ENCODE measurements at places on chromosomes 16 and 17.
A peak's percentile ranks its signal among the peaks of the same experiment; 100 is the strongest.

GRCh38 chr16:1174477-1175357, 21.8 kb downstream of the CACNA1H start:
- no peak for DNase-seq

- DNase-seq, result no peak
Measured at GRCh38 chr17:57735707-57736106, 9.4 kb downstream of the CCDC182 start.

GRCh38 chr16:25643633-25644032, 48.1 kb upstream of the HS3ST4 start:
- DNase-seq, result no peak

DNA sequence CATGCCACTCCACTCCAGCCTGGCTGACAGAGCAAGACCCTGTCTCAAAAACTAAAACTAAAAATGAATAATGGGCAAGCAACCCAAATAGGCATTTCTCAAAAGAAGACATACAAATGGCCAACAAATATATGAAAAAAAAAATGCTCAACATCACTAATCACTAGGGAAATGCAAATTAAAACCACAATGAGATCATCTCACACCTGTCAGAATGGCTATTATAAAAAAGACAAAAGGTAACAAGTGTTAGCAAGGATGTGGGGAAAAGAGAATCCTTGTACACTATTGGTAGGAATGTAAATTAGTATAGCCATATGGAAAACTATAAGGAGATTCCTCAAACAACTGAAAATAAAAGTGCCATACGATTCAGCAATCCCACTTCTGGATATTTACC, 7.1 kb upstream of the ERCC4 start:
- no peak for DNase-seq

DNA sequence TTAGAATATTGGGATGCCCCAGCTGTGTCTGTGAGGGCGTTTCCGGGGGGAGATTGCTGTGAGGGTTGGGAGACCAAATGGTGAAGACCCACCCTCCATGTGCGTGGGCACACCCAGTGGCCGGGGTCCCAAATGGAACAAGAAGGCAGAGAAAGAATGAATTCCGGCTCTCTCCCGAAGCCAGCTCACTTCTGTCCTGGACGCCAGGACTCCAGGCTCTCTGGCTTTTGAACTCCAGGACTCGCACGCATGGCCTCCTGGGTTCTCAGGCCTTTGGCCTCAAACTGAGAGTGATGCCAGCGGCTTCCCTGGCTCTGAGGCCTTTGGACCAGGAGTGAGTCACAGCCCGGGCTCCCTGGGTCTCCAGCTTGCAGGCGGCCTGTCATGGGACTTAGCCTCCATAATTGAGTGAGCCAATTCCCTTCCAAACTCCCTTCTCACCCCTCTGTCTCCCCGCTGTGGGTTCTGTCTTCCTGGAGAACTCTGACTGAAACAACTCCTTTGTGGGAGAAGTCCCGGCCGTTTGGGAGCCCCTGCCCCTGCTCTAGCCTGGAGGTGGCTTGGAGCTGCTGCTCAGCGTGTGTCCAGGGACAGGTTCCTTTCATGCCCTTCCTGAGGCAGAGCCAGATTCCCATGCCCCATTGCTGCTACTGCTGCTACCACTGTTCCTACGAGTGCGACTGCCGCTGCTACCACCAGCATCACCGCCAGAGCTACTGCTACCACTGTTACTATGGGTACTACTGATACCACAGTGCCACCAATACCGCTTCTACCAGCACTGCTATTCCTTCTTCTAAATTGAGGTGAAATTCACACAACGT, 49.8 kb upstream of the CBX4 start:
- DNase-seq, result no peak

GRCh38 chr17:49567104-49567521, 8.6 kb upstream of the NXPH3 start:
- DNase-seq, result no peak

GRCh38 chr17:79941088-79942010, 94.3 kb downstream of the TBC1D16 start:
- DNase-seq, result no peak

- DNase-seq, result no peak
Measured at GRCh38 chr17:47949946-47950345, 7.7 kb downstream of the PRR15L start.

GRCh38 chr17:9115214-9116191, 94.2 kb downstream of the NTN1 start:
- peak; percentile 46 for DNase-seq

DNA sequence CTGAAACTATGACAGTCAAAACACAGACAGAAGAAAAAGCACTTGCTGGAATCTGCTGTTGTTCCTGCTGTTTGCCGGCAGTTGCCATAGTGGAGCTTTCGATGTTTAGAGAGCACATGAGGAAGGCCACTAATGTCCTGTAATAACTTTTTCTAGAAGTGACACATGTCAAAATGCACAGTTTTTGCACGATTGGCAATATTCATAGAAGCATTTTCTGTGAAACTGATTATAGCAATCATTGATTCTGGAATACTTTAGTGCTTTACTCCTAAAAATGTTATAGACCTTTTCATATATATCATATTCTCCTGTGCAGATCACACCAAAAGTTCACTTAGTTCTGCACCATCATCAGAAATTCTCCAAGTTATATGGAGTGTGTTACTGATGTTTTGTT, 407.0 kb upstream of the SOX9 start:
- DNase-seq, result no peak

GRCh38 chr16:87582216-87582965, 19.9 kb upstream of the JPH3 start:
- no peak for DNase-seq

- no peak for DNase-seq
Measured at GRCh38 chr16:1972490-1972877, 631 bp downstream of the TBL3 start.

GRCh38 chr16:23999663-24000062, 163.9 kb downstream of the PRKCB start:
- no peak for DNase-seq

DNA sequence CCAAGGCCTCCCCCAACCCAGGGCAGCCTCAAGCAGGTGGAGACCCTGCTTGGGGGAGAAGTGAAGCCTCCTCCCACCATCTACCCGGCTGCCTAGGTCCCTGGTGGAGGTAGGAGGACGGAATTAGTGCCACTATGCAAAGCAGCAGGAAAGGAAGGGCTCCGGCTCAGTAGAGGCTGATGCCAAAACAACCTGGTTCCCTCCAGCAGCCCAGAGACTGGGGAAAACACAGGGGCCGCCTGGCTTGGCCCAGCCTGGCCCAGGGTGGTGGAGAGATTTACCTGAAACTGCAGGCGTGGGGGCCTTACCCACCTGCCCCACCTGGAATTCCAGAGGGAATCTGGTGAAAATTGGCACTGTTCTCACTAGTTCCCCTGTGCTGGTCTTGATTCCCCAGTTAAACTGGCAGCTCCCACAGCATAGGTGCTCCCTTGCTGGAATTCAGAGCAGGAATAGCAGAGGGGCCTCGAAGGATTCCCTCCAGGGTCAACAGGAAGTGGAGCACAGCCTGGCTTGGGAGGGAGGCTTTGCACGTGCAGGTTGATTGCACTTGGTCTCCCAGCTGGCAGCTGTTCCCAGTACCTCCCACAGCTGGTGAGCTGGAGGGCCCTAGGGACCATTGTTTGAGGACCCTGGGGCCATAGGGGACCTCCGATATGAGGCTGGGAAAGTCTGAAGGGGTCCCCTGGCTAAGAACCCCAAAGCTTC, 4.5 kb downstream of the CD79B start:
- no peak for DNase-seq

DNA sequence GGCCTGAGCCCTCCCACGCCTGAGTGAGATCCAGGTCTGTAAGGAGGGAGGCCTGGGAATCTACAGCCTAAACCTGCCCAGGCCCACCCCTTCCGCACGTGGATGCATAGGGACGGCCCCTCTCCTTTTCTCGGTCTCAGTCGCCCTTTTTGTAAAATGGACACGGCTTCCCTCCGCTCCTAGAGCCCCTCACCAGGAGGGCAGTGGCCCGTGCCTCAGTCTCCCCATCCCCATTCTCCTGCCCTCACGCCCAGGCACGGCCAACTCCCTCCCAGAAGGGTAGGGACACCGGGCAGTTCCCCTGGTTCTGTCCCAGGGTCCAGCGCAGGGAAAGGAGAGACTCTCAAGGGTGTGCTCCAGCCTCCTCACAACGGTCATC, 48.1 kb downstream of the WNT3 start:
- DNase-seq, result no peak

DNA sequence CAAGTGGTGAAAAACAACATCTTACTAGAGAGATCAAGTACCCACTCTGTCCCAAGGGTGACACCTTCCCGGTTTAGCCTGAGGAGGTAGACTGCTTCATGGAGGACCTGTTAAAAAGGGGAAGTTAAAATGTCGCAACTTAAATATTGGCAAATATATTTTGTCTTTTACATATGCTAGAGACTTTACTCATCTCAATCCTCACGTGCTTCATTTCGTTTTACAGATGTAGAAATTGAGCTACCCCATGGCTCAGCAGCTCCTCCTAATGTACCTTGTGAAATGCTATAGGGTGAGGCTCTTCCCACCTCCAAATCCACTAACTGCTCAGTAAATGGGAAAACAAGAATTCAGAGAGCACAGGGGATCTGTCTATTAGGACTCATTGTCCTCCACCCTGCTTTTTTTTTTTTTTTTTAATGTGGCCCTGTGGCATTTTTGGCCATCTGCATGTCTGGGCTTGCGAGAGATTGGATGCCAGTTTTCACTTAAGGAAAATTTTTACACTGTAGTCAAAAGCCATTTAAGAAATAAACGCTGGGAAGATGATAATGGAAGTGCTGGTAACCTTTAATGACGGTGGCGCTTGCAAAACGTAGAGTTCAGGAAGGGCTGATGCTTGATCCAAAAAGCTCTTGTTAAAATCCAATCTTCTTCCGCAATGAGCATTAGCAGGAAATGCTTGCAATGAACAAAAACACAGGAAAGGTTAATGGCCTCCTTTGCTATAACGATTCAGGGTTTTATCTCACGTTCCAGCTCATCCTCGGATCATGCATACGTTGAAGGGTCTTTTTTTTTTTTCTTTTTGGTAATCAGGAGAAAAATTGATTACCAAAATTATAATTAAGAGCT, 39.8 kb downstream of the HSBP1 start:
- DNase-seq, result no peak

DNA sequence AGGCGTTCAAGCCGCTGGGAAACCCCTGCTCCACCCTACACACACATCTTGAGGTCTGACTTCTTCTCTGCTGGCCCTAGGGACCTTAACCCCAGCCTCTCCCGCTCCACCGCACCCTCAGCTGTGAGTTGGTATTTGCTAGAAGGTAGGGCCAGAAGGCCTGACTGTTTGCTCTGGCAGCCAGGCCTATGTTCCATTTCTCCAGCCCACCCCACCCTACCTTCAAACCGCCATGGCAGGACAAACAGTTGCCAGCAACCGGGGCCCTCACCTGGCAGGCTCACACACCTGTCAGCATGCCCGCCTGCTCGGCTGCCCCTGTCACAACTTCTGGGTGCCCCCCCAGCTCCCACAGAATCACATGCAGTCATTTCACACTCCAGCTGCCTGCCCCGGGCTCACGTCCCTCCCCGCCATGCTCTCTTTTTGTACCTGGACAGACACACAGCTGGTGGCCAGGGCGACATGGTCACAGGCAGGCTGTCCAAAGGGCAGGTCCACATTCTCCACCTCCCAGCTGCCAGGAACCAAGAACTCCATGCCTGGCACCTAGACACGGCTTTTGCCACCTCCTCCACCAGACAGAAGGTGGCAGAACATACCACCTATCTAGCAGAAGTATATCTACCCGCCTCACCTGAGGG, 2.6 kb upstream of the ATP2A3 start:
- DNase-seq, result no peak

GRCh38 chr16:62638964-62639870, 603.0 kb upstream of the CDH8 start:
- no peak for DNase-seq

DNA sequence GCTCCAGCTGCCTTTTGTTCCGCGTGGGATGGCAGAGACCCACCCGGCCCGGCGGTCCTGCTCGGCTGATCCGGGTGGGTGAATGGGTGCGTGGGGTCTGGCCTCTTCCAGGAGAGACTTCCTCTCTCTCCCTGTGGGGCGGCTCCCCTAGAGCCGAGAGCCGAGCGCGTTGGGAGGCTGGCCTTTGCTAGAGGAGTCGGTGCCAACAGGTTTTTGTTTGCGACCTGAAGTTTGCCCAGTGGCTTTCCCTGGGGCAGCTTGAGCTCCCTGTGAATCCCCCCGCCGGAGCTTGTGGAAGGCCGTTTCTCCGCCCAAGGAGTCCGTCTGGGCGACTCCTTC, 970 bp downstream of the EPN2 start:
- DNase-seq, result no peak

DNA sequence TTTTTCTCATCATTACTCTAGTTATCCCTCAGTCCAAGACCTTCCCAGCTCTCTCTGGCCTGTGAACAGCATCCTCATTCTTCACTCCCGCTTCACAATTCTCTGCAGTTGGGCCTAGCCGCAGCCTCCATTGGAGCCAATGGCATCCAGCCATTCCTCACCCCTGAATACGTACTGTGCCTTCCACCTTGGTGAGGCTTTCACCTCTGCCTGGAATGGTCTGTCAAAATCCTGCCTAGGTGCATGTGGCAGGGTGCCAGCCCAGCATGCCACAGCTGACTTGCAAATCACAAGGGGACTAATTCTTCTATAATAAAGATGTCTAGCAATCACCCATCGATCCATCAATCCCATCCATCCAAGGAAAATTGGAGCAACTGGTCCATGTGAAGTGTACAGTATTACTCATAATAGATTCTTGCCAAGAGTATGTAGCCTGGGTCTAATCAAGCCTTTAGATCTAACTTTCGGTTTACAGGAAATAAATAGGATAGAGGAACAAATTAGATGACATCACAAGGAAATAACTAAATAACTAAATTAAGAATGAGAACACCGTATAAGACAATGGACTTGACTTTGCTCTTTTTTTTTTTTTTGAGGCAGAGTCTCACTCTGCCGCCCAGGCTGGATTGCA, 5.1 kb upstream of the CX3CL1 start:
- no peak for DNase-seq

DNA sequence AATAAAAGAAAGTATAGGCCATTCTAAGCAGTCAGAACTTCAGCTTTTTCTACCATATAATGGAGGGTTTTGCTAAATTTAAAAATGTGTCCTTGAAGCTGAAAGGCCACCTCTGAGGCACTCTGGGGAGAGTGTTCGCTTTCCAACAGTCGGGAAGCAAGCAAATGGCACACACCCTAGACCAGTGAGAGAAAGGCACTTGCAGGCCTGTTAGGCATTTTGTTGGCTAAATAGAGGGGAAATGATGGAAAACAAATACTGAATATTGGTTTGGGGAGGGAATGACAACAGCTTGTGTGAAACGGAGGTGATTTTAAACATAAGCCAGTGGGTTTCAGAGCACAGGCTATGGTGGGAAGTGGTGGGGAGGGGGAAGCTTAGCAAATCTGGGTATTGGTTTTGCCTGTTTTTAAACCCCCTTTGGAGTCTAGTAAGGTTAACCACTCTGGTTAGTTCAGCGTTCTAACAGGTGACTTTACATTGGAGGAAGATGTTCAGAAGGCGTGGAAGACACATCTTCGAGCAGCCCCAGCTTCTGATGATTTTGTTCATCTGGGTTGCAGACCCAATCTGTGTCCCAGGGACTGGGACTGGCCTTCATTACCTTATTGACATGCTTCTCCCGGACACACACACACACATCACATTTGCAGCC, 90.5 kb downstream of the PRKCA start:
- DNase-seq, result no peak
